Lung microvascular endothelial cell (primary cell): ENCODE measurements at places on chromosomes 11 and 22. TPM values are rescaled to one million over a fixed set of nuclear protein-coding genes. Genes with fewer than 3 reads are reported as not detected.
A peak's percentile ranks its signal among the peaks of the same experiment; 100 is the strongest.

KRTAP5-7 gene
- total RNA-seq: not detected in 2 replicates

NOX4 gene
- 57.5 and 85.9 TPM in 2 replicates for total RNA-seq

ART1 gene
- not detected in 2 replicates for total RNA-seq

OR51I1 gene
- total RNA-seq: not detected in 2 replicates

CTSW gene
- total RNA-seq: 0.20 and 0.22 TPM in 2 replicates

CCDC116 gene
- not detected in 2 replicates for total RNA-seq

PRDM11 gene
- total RNA-seq: 4.4 and 7.9 TPM in 2 replicates

THOC5 gene
- 21.1 and 23.2 TPM in 2 replicates for total RNA-seq

KIRREL3 gene
- total RNA-seq: under 0.01 TPM in 1 of 2 replicates, not detected in the other

RBMXL2 gene
- not detected in 2 replicates for total RNA-seq

MFRP gene
- under 0.01 TPM in 1 of 2 replicates, not detected in the other for total RNA-seq

GRCh38 chr11:662689-663274 is 25.7 kb downstream of the DRD4 start:
- peak; percentile 64 for DNase-seq

DNA sequence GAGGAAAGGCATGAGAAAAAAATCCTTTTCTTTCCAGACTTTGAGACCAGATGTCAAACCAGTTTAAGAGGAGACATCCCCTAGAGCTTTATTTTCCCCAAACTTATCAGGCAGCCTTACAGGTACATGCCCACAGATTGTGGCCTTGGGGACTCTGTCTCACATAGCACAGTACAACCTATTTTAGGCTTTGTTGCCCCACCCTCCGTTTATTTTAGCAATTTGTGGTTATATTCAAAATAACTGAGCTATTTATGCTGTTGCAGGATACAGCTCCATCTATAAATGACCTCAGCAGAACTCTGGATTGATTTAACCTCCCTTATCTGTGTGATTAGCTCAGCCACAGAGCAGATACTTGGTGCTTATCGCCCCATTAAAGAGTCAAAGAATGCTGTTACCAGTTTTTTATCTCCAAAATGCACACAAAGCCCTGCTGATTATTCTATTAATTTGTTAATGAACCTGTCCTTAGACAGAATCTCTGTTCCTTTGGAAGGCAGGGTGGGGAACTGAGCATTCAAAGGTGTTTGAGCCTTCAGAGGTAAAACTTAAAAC is 525.2 kb downstream of the OPCML start:
- no peak for DNase-seq

- DNase-seq: no peak
Observed at GRCh38 chr22:40409613-40410113, 39.3 kb downstream of the SGSM3 start.

DNA sequence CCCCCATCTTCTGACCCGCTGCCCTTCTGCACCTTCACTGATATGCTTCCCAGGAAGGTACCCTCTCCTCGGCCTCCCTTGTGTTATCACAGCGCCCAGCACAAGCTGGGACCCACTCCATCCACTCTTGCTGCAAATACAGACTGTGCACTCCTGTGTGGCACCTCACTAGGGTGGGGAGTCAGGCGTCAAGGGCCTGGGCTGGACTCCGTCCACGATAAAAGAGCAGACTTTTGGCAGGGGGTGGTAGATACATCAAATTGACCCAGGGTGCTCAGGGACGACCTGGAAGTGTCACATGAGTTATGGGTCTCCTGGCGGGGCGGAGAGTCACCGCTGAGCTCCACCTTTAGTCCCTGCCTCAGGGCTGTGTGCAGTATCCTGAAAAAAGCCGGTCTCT is 908 bp downstream of the TRPM5 start:
- DNase-seq: no peak

DNA sequence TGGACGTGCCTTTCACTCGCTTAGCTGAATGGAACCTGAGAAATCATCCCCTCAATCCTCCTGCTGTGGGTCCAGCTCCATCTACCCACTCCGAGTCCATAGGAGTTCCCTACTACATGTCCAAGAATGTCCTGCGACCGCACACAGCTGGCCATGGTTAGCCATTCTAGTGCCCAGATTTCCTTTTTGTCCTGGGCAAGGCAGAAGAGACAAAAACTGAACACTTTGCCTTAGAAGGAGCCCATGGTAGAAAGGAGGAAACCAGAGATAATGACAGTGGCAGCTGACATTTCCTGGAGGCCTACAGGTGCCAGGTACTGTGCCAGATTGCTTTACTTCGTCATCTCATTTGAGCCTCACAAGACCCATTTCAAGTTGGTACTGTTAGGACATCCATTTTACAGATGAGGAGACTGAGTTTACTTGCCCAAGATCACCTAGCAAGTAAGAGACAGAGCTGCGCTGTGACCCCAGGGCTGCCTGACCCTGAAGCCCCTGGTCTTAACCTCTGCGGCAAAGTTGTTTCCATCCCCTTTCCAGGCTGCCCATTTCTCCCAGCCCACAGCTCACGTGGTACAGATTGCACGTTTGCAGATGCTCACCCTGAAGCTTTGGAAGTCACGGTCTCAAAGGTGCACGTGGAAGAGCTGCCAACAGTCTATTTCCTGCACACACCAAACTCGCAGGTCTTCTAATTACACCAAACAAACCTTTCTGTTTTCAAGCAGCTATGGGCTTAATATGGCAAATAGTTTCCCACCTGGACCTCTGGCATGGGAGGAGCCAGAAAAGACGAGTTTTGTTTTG is 112.7 kb downstream of the ZBTB16 start:
- no peak for DNase-seq

GRCh38 chr22:40746428-40747220 is 67.3 kb downstream of the MCHR1 start:
- DNase-seq: no peak

DNA sequence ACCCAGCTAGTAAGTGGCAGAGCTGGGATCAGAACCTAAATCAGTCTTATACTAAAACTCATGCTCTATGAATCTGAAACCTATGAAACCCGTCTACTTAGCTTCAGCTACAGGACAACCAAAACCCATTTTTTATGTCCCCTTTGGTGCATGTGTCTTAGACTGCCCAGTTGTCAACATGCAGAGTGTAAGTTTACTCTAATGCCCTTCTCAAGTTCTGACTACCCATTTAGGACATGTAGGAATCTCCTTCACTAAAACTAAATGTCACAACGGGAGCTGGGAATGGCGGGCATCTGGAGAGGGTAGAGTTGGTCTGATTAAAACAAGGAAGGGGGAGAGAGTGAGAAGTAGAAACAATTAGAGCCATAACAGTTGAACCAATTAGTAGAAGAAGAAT is 167.9 kb upstream of the UBASH3B start:
- no peak for DNase-seq

- DNase-seq: no peak
Observed at GRCh38 chr11:65785319-65786007, 1.4 kb upstream of the OVOL1 start.

GRCh38 chr11:61549662-61550568 is 31.0 kb downstream of the SYT7 start:
- no peak for DNase-seq

DNA sequence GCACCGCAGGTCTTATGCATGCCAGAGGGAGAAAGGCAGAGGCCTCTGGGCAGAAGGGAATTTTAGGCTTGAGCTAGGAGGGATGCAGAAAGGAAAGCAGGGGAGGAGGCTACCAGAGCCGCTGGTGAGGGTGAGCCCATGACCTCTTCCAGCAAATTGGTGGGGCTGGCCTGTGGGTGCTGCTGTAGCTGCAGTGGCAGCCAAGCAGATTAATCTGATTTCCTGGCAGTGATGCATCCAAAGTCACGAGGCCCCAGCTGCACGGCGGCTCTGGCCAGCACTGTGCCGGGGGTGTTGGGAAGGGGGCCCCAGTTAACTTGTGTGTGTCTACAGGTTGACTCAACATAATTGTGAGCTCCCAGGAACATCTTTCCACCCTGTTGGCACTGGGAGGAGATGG is 41.4 kb upstream of the B3GAT1 start:
- DNase-seq: no peak

DNA sequence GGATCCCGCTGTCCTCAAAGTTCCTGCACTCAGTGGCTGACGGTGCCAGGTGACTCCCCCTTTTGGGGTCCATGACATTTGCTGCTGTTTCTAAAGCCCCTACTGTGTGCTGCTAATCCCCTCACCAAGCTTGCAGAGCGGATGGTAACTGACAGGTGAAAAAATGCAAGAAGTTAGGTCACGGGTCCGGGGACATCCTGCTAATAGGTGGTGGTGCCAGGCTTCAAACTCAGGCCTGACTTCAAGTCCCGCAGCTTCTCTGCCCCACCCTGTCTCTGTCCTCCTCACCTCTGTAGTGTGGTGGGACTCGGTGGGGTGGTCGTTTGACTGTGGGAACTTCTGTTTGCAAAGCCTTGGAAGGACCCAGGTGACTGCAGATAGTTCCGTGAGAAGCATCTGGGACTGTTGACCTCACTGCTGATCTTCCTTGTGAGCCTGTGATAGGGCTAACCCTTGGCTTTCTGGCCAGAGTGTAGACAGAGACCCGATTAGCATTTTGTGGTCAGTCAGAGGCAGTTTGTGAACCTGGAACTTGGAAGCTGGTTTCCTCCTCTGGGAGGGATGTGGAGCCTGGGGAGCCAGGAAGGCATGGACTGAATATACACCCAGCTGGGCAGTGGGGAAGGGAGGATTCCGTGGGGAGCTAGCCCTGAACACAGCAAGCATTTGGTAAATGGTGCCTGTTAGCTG is 115.4 kb upstream of the OR4B1 start:
- no peak for DNase-seq

- DNase-seq: peak; percentile 9
Observed at GRCh38 chr11:44731685-44732430, 5.1 kb downstream of the TSPAN18 start.

DNA sequence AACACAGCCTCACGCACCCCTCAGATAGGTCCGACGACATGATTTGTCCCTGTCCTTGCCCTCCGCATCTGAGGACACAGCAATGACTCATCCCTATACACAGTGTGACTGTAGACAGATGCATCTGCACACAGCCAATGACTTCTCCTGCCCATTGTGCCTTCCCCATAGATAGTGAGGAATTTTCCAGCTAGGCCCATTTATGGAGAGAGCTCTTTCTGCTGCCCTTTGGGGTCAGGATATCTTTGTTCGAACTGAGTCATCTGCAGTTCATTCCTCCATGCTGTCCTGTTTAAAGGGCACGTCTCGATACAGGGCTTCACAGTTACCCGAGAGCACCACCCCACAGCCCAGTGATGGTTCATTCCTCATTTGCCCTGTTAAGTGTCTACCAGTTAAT is 96.7 kb downstream of the LARGE1 start:
- DNase-seq: no peak

- no peak for DNase-seq
Observed at GRCh38 chr11:100208207-100208606, 478.9 kb upstream of the ARHGAP42 start.

DNA sequence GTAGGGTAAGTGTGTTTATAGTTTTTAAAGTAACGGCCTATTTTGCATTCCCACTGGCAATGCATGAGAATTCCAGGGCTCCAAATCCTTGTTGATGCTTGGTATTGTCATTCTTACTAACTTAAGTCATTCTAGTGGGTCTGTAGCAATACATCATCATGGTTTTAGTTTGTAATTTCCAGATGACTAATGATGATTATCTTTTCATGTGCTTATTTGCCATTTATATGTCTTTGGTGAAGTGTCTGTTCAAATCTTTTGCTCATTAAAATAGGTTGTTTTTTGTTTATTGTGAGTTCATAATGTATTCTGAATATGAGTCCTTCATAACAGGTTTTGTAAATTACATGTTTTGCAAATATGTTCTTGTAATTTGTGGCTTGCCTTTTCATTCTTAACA is 31.2 kb downstream of the MTMR3 start:
- peak; percentile 49 for DNase-seq

DNA sequence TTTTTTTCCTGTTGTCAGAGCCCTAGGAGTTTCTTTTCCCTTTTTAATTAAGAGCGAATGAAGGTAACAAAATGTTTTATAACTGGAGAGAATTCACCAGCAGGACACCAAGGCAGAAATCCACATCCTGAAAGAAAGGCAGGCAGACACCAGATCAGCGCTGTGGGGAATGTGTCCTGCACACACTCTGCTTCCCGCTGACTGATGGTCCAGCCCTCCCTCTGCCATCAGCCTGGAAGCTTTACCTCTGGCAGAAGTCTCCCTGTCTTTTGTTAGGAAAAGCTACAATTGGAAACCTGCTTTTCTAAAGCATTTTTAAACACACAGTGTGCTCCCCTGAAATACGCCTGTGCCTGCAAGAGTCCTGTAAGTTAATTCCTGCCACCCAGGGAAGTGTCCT is 638.5 kb downstream of the NTM start:
- no peak for DNase-seq

- DNase-seq: no peak
Observed at GRCh38 chr11:63672936-63673539, 1.9 kb upstream of the ATL3 start.

DNA sequence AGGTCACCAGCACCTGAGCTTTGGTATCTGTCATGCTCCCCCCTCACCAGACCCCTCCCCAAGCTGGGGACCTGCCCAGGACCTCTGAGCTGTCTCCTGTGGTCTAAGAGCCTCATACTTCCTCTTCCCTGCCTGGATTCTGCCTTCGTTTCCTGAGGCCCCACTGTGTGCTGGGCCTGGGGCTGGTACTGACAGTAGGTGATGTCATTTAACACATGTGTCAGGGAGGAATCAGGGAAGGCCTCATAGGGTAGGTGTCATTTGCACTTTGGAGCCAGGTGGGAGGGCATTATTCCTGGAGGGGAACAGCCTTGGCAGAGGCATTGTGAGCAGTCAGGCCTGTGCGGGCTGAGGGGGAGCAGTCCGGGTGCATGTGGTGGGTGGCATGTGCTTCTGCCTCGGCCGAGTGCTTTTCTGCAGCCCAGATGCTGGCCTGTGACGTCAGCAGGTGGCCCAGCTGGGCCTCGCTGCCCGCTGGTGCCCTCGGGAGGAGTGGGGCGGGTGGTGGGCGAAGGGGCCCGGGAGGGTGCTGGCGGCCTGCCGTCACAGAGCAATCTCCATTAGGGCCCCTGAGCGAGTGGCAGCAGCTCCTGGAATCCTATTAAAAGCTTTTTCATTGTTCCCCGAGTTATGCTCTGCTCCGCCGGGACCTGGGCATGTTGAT is 9.1 kb downstream of the FLRT1 start:
- DNase-seq: no peak

DNA sequence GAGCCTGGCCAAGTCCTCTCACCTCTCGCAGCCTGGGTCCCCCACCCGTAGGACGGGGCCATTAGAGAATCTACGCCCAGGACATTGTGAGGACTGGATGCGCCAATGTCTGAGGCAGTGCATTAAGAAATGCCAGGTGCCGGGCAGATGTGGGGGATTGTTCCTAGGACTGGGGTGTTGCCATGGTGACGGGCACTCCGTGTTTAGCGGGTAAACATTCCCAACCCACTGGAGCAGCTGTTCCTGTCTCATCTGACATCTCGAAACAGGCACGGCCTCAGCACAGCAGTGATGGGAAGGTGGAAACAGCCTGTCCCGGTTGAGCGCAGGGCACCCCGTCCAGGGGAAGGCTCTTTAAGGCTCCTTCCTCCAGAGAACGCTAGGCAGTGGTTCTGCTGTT is 99.6 kb upstream of the RTL6 start:
- DNase-seq: no peak
